ENCODE measurements at places on chromosomes 11 and 22. TPM values are rescaled to one million over a fixed set of nuclear protein-coding genes. Genes with fewer than 3 reads are reported as not detected.

Gene CFL1
- total RNA-seq = 981 TPM

Gene CD3G
- not detected for total RNA-seq

DNA sequence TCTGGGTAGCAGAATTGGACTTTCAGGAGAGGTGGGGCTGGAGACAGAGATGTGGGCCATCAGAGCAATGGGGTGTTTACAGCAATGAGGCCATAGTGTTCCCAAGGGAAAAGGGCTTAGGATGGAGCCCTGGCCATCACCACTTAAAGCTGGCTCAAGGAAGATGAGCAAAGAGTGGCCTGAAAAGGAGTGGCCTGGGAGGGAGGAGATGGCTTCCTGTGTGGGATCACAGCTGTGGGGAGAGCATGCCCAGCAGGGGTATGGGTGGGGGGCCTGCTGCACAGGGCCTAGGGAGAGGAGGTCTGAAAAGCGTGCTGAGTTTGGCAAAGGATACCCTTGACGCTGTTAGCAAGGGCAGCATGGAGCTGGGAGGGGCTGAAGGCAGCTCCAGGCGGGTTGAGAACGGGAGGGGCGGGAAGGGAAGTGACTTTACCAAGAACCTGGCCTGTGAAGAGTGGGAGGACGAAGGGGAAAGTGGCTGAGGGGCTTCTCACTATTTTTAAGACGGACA is 13.9 kb downstream of the LRRC32 start:
- no peak for DNase-seq
- no peak overlapping the region for H3K27ac ChIP-seq
- no peaks in the 10 kb centered on the region for H3K27me3 ChIP-seq

Gene OR4D5
- not detected for total RNA-seq

Gene C11orf97
- total RNA-seq = not detected

Gene SLC22A24
- not detected for total RNA-seq

DNA sequence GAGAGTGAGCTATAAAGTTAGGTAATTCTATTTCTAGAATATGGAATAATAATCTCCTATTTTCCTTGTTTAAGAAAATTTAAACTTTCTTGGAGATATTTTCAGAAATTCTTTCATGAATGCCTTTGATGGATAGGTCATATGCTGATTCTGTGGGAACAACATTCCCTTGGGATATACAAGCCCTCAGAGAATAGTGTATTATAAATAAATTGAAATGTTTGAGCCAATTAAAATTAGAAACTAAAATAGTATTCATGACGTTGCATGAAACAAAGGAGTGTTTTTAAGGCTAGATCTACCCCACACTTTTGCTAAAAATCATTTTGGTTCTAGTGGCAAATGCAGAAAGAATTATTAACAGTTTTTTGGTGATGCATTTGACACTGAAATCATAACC is 269.3 kb upstream of the ANO3 start:
- H3K27ac ChIP-seq = no peak overlapping the region
- H3K4me1 ChIP-seq = no peaks in the 10 kb centered on the region
- no peak for DNase-seq
- no peaks in the 10 kb centered on the region for H3K36me3 ChIP-seq

GRCh38 chr11:44236296-44236695 is 73.6 kb downstream of the ALX4 start:
- no peak overlapping the region for H3K27ac ChIP-seq
- H3K36me3 ChIP-seq = no peaks in the 10 kb centered on the region
- H3K4me3 ChIP-seq = no peak overlapping the region
- no peaks in the 10 kb centered on the region for H3K27me3 ChIP-seq
- no peak for DNase-seq
- H3K4me1 ChIP-seq = no peaks in the 10 kb centered on the region

- no peaks in the 10 kb centered on the region for H3K4me1 ChIP-seq
- H3K36me3 ChIP-seq = no peaks in the 10 kb centered on the region
- no peak for DNase-seq
- H3K27ac ChIP-seq = no peak overlapping the region
- H3K4me3 ChIP-seq = no peak overlapping the region
Observed at GRCh38 chr11:33879375-33879774, 12.5 kb downstream of the LMO2 start.

DNA sequence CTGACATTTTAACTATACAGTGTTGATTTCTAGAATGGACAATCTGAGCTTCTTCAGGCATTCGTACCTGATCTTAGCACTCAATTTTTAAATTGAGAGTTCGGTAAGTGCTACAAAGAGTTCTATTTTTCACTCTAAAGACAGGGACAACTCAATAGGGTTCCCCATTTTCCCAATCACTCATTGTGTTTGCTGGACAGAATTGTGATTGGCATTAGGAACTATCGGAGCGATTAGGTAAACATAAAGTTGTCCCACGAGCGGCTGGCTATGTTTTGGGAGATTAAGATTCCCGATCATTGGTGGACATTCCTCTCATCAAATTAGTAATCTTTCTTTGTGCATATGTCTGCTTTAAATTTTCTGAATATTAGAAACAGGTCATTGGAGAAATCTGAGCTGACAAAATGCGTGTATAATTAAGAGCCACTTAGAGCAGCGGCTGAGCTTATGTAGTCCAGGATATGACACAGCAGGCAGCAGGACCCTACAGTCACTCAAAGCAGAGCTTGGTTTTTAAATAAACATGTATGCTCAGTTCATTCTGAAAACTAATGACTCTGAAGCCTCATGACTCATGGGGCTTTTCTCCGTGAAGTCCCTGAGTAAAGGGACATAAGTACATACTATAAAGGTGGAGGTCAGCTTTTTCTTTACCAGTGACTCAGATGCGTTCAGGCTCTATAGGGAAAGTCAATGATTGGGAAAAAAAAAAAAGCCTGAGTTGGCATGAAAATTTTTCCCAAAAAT is 109.4 kb downstream of the GRIA4 start:
- peaks cover 11% of the 10 kb centered on the region for H3K4me1 ChIP-seq
- no peaks in the 10 kb centered on the region for H3K27me3 ChIP-seq
- no peak overlapping the region for H3K27ac ChIP-seq
- no peaks in the 10 kb centered on the region for H3K36me3 ChIP-seq
- no peak for DNase-seq
- H3K4me3 ChIP-seq = no peak overlapping the region

Gene CCDC83
- total RNA-seq = not detected

Gene IL17REL
- 0.31 TPM for total RNA-seq

GRCh38 chr11:111938687-111939160 is 1.6 kb downstream of the DIXDC1 start:
- H3K27ac ChIP-seq = peak overlapping the region; percentile 61
- H3K36me3 ChIP-seq = no peaks in the 10 kb centered on the region
- DNase-seq = peak; percentile 79
- H3K4me1 ChIP-seq = peaks cover 38% of the 10 kb centered on the region
- H3K27me3 ChIP-seq = no peaks in the 10 kb centered on the region

DNA sequence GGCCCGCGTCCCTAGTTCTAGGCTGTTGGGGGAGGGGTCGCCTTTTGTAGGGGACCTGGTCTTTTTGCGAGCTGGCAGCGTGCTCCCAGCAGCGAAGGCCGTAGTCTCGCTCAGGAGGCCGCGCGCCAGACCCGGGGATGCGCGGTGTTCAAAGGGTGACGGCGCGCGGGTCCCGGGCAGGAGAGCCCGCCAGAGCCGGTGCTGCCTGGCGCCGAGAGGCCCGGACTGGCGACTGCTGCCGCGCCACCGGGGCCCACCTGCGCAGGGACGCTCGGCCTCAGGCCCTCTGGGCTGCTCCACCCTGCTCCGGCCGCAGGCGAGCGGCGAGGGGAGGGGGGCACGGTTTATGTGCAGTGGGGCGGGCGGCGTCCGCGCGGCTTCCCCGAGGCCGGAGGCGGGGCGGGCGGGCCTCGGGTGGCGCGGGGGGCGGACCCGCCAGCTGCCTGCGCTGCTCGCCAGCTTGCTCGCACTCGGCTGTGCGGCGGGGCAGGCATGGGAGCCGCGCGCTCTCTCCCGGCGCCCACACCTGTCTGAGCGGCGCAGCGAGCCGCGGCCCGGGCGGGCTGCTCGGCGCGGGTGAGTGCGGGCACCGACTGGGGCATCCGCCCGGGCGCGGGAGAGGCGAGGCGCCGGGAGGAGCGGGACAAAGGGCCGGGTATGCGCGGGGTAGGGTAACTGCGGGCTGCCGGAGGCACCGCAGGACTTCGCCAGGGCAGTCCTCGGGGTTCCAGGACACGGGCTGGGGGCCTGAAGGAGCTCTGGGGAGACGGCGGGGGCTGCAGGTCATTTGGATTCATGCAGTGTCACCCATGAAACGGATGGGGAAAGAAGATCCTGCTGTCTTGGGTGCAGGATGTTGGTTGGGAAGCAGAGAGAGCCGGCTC is at the start of gene PRSS23:
TSS of gene PRSS23 (plus strand) at position 467 of the 884 bp plus-strand sequence. CDS start 7,102 bp downstream, outside the sequence.
- no peak within 1 kb of the TSS for H3K27ac ChIP-seq
- H3K4me3 ChIP-seq = peak within 1 kb of the TSS; percentile 79
- H3K4me1 ChIP-seq = peaks cover 27% of the 10 kb centered on the region
- H3K27me3 ChIP-seq = peaks cover 47% of the 10 kb centered on the region

Gene TPBGL
- 0.21 TPM for total RNA-seq

GRCh38 chr11:119460582-119460981 is 37.6 kb upstream of the THY1 start:
- no peak overlapping the region for H3K27ac ChIP-seq
- peaks cover 31% of the 10 kb centered on the region for H3K4me1 ChIP-seq
- H3K27me3 ChIP-seq = no peaks in the 10 kb centered on the region
- no peak overlapping the region for H3K4me3 ChIP-seq
- no peaks in the 10 kb centered on the region for H3K36me3 ChIP-seq

Gene TRPC6
- 4.4 TPM for total RNA-seq

- H3K4me3 ChIP-seq = no peak overlapping the region
- no peaks in the 10 kb centered on the region for H3K4me1 ChIP-seq
- no peaks in the 10 kb centered on the region for H3K36me3 ChIP-seq
- H3K27me3 ChIP-seq = no peaks in the 10 kb centered on the region
- DNase-seq = no peak
- no peak overlapping the region for H3K27ac ChIP-seq
Observed at GRCh38 chr22:49147617-49148175, 680.0 kb downstream of the BRD1 start.

- no peak overlapping the region for H3K27ac ChIP-seq
- H3K4me3 ChIP-seq = no peak overlapping the region
- peaks cover 34% of the 10 kb centered on the region for H3K27me3 ChIP-seq
- H3K36me3 ChIP-seq = no peaks in the 10 kb centered on the region
- no peaks in the 10 kb centered on the region for H3K4me1 ChIP-seq
- peak; percentile 28 for DNase-seq
Observed at GRCh38 chr11:109426442-109427240, 4.7 kb downstream of the C11orf87 start.

Gene MAJIN
- not detected for total RNA-seq

Gene MMP11
- 12.1 TPM for total RNA-seq

DNA sequence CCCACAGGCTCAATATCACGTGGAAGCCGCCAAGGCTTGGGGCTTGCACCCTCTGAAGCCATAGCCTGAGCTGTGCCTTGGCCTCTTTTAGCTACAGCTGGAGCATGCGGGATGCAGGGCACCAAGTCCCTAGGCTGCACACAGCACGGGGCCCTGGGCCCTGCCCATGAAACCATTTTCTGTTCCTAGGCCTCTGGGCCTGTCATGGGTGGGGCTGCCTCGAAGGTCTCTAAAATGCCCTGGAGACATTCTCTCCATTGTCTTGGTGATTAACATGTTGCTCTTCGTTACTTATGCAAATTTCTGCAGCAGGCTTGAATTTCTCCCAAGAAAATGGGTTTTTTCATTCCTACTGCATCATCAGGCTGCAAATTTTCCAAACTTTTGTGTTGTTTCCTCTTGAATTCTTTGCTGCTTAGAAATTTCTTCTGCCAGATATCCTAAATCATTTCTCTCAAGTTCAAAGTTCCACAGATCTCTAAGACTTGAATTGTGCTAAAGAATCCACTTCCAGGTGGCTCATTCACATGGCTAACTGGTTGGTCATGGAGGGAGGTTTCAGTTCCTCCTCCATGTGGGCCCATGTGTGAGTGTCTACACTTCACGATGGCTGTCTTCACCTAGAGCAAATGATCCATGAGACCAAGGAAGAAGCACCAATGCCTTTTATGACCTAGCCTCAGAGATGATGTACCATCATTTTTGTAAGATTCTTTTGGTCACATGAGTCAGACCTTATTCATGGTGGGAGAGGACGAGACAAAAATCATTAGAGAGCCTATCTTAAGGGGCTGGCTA is 7.4 kb upstream of the CREBZF start:
- H3K27ac ChIP-seq = no peak overlapping the region
- 0 out of 2 replicates have a peak, but pooled peaks cover under 1% of the 10 kb centered on the region for H3K4me1 ChIP-seq
- no peaks in the 10 kb centered on the region for H3K36me3 ChIP-seq
- H3K27me3 ChIP-seq = peaks cover 33% of the 10 kb centered on the region
- peak; percentile 46 for DNase-seq
- H3K4me3 ChIP-seq = no peak overlapping the region

DNA sequence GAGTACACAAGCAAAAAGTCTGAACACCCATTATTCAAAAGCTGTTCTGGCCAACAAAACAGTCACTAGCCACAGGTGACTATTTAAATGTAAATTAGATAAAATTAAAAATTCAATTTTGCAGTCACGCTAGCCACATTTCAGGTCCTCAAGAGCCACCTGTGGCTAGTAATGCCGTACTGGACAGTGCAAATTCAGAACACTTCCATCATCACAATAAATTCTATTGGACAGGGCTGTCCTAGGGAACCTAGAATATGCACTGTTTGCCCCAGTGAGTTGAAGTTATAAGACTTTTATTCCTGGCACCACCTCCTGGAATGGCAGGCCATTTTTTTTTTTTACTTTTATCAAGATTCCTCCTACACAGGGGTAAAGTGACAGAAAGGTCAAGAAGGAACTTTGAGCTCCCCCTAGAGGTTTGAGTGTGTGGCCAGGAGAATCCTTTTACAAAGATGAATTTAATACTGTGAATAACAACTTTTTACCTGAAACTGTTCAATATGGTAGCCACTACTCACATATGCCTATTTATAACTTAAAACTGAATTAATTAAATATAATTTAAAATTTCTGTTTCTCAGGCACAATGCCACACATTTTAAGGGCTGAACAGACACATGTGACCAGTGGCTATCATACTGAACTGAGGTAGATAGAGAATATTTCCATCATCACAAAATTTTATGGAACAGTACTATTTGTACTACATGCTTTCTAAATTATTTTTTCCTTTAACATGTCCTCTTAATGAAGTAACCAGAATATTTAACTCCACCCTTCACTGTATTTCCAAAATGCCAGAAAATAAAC is 6.5 kb downstream of the MSANTD2 start:
- H3K27me3 ChIP-seq = no peaks in the 10 kb centered on the region
- peak overlapping the region; percentile 44 for H3K4me3 ChIP-seq
- H3K36me3 ChIP-seq = no peaks in the 10 kb centered on the region
- peak overlapping the region; percentile 53 for H3K27ac ChIP-seq

Data from GM23338 (cell line).